ENCODE measurements at places on chromosomes 5 and 9.
A peak's percentile ranks its signal among the peaks of the same experiment; 100 is the strongest.

GRCh38 chr5:26805076-26805475 is 233.3 kb downstream of the CDH9 start:
- no peak for DNase-seq

DNA sequence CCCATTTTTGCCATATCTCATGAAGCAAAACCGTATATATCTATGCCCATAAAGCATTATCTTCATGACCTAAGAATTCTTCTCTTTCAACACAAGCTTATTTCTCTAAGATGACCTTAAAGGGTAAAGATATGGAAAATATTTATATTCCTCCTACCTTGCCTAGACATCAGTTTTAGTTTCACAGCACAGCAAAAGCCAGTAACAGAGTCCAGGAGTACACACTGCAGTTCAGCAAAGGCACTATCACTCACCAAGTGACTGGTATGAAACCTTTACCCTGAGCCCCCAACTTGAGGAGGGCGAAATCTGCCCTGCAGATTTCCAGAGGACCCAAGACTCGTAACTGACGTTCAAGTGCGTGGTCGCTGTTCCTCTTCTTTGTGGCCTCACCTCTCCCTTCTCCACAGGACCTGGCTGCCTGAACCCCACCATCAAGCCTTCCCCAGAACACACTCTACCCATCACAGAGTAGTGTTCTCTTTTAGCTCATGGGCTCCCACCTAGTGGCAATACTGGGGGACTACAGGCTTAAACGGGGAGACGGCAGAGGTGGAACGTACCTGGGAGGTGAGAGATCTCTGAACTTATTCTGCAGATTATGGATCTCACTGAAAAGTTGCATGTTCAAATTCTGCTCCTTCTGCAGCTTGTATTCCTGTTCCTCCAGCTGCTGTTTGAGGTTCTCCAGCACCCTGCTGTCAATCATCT is 141.0 kb downstream of the CDK5RAP2 start:
- DNase-seq = peak; percentile 37

GRCh38 chr5:32572778-32573480 is 12.4 kb upstream of the SUB1 start:
- no peak for DNase-seq

GRCh38 chr5:150016537-150016936 is 16.0 kb downstream of the HMGXB3 start:
- no peak for DNase-seq

- DNase-seq = peak; percentile 88
Measured at GRCh38 chr5:135578685-135579341, at the start of gene CXCL14. TSS of gene CXCL14 (minus strand) at chr5:135578991. CDS start at chr5:135578778, 213 bp downstream.

DNA sequence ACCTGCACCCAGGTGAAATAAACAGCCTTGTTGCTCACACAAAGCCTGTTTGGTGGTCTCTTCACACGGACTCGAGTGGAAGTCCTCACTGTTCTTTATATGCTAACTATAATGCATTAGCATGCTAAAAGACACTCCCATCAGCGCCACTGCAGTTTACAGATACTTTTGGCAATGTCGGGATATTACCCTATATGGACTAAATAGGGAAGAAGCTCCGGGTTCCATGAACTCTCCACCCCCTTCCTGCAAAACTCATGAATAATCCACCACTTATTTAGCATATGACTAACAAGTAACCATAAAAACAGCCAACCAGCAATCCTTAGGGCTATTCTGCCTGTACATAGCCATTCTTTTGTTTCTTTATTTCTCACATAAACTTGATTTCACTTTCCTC is 426.2 kb upstream of the PTPRD start:
- DNase-seq = peak; percentile 8

- DNase-seq = peak; percentile 46
Measured at GRCh38 chr5:1793301-1793740, 6.3 kb downstream of the MRPL36 start.

DNA sequence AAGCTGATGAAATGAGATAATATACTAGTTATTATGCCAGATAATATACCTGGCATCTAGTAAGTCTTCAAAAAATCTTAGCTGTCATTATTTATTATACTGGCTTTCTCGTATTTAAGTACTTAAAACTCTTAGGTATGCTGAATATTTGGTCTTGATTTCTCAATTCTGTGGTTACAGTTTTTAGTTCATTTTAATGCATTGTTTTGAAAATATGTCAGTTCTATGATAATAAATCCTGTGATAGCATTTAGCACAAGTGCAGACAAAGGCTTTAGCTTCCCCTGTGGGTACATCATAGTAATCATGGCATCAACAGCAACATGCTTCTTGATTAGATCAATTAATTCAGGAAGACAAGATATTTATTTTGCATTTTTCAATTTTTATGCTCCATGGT is 133.0 kb downstream of the SMC2 start:
- peak; percentile 43 for DNase-seq

- peak; percentile 93 for DNase-seq
Measured at GRCh38 chr9:87206064-87206661, 258.9 kb upstream of the GAS1 start.

DNA sequence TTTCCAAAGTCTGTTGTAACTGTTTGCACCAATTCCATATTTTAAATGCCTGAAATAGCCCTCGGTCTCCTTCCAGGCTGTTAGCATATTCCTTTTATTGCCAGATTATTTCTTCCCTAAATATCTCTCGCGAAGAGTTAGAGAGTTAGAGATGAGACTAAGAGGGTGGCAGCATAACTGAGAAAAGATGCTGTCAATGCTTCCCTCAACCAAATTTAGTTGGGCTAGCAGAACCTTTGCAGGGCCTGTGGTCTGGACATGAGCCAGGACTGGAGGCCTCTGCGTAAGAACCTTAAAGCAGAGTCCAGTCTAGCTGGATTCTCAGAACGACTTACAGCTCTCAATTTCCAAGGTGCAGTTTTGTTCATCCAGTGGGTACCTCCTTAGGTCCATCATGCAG is 135.9 kb downstream of the GABRB2 start:
- DNase-seq = no peak

DNA sequence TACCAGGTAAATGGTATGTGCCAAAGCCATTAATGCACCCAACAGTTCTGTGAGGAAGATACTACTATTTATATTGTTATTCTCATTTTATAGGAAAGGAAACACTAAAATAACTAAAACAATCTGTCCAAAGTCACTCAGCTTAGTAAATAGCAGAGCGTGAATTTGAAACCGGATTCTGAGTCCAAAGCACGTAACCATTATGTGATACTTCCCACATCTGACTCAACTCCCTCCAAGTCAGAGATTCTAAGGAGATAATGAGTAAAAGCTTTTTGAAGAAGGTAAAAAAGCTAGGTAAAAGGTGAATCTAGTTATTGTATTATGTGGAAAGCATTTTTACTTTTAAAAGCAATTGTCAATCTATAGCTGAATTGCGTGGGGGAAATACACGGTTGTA is 208.9 kb downstream of the PBX3 start:
- DNase-seq = no peak

DNA sequence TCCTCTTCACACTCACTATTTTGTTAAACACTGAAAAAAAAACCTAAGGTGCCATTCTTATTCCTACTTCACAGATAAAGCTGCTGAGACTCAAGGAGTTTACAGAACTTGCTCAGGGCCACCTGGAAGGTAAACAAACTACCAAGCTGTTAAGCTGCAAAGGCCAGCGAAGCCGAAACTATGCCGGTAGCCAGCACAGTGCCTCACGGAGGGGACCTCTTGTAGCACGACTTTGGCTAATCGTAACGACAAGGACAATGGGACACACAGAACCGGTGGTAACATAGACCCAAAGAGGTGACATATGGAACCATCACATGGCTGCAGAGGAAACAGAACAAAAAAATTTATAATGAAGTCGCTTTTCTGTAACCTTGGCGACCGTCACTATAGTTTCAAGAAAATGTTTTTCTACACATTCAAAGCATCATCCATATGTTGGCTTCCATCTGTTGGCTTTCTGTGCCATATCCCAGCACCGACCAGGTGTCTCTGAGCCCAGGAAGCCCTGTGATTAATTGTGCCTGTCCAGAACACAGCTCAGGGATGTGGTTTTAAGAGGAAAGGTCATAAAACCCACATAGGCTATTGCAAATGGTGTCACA is 60.3 kb downstream of the S1PR3 start:
- no peak for DNase-seq

DNA sequence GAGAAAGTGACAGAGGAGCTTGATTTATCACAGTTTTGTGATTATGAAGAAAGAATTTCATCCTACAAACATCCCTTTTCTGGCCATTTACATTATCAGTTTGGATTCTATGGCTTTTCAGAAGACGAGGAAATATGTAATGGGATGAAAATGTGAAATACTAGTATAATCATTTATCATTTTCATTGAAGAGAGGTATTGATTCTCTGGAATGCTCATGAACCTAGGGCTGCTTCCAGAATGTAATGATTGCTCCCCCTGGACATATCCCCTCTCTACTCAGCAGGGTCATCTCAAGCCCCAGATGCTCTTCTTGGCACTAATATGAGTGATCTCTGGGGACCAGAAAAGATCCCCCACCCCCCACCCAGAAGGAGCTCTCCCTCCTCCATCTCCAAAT is 106.7 kb upstream of the ZNF618 start:
- no peak for DNase-seq

DNA sequence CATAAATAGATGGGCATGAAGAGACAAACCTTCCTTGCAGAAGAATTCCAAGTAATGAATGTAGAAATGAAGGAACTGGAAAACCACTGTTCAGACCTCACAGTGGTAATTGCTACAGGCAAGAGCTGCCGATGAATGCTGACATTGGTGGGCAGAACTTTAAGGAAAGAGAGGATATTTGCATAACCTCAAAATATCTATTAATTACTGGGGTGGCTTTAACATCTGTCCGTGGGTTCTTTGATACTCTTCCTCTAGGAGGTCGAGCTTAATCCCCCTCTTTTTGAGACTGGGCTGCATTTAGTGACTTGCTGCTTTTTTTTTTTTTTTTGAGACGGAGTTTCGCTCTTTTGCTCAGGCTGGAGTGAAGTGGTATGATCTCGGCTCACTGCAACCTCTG is 34.7 kb downstream of the LAMC3 start:
- DNase-seq = no peak

GRCh38 chr9:32490601-32491000 is 35.4 kb downstream of the RIGI start:
- no peak for DNase-seq

DNA sequence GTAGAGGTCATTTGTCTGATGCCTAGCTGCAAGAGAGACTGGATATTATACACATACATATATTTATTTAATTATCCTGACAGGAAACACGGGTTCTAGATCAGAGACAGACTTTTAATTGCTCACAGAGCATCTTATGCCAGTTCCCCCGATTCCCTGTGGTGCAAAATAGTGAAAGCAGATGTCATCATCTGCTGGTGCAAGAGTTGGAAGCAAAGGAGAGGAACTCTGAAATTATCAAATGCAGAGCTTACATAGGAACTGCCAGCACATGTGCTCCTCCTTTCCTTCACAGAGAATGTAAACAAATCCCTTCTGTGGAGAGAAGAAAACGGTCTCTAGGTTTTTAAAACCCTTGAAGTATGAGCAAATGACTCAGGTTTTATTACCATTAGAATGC is 69.3 kb downstream of the DTWD2 start:
- DNase-seq = peak; percentile 18

DNA sequence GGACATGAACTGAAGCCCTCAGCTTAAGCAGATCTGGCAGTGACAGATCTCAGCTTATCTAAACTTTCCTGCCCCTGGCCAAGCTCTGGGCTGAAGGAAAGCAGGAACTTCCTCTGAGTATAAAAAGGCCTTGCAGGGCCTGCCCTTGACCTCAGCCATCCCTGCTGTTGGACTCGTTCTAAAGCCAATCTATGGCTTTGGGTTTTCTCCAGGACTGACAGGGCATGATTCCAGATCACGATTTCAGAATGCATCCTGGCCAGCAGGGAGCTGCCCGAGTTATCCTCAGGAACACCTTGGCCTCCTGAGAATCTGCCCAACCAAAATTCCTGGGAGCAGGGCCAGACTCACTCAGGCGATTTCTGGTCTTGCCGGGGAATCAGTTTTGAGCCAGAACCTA is 502.7 kb downstream of the TLE4 start:
- DNase-seq = no peak

DNA sequence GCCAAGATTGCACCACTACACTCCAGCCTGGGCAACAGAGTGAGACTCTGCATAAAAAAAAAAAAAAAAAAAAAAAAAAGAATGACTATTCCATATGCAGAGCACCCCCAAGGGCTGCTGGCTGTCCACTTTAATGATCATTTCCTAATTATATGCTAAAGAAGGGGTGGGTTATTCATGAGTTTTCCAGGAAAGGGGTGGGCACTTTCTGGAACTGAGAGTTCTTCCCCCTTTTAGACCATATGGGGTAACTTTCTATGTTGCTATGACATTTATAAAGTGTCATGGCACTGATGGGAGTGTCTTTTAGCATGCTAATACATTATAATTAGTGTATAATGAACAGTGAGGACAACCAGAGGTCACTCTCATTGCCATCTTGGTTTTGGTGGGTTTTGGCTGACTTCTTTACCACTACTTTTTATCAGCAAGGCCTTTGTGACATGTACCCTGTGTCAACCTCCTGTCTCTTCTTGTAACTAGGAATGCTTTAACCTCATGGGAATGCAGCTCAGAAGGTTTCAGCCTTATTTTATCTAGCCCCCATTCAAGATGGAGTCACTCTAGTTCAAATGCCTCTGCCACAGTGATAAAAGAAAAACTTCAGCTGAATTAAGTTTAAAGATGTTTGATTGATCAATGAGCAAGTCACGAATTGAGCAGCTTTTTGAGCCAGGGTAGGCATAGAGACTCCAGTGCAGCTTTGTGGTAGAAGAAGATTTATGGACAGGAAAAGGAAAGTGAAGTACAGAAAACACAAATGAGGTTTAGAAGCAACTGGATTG is 7.1 kb upstream of the NANS start:
- no peak for DNase-seq

- DNase-seq = no peak
Measured at GRCh38 chr5:80809451-80809850, 150.7 kb upstream of the RASGRF2 start.

GRCh38 chr9:93909242-93909616 is 45.9 kb downstream of the BARX1 start:
- DNase-seq = no peak

- no peak for DNase-seq
Measured at GRCh38 chr5:12683249-12683648, 779.0 kb upstream of the CTNND2 start.

GRCh38 chr9:124180557-124180956 is 77.2 kb upstream of the NEK6 start:
- DNase-seq = peak; percentile 44

DNA sequence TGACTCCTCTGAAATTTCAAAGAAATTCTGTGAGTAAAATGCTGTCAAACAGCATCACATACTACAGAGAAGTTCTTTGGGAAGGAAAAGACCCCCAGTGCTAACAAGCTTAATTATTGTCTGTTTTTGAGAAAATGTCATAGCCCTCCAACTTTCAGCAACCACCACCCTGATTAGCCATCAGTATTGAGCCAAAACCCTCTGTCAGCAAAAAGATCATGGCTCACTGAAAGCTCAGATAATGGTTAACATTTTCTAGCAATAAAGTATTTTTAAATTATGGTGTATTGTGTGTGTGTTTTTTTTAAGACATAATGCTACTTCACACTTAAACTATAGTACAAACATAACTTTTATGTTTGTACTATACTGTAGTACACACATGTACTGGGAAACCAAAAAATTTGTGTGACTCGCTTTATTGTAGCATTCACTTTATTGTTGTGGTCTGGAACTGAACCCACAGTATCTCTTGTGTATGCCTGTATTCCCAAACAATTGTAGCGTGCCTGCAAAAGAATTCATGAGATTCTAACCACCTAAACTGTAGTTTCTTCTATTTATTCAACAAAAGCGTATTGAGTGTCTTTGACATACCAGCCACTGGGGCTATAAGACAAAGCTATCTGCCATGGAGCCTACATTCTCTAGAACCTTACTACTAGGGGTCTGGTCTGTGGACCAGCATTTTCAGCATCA is 31.6 kb downstream of the TLE4 start:
- DNase-seq = peak; percentile 23

Data from fibroblast of skin of right biceps (primary cell).